ENCODE measurements at places on chromosomes 1 and 21. TPM values are rescaled to one million over a fixed set of nuclear protein-coding genes. Genes with fewer than 3 reads are reported as not detected.

Gene PODN
- not detected for total RNA-seq

Gene SHE
- 0.06 TPM for total RNA-seq

Gene ZNF436
- 5.3 TPM for total RNA-seq

Gene CYP4A22
- total RNA-seq, result not detected

Gene TAF1A
- total RNA-seq, result 10.4 TPM

Measured in A549 treated with CORT108297 at 1 μM for 4 hours (cell line).